Psoas muscle (tissue), 8 donors: ENCODE measurements at places on chromosomes 4 and X. TPM values are rescaled to one million over a fixed set of nuclear protein-coding genes. Genes with fewer than 3 reads are reported as not detected.

XK gene
- 3.2 TPM for total RNA-seq

GPR82 gene
- total RNA-seq, result not detected

SMR3B gene
- not detected for total RNA-seq

PABPC1L2A gene
- not detected for total RNA-seq

DNA sequence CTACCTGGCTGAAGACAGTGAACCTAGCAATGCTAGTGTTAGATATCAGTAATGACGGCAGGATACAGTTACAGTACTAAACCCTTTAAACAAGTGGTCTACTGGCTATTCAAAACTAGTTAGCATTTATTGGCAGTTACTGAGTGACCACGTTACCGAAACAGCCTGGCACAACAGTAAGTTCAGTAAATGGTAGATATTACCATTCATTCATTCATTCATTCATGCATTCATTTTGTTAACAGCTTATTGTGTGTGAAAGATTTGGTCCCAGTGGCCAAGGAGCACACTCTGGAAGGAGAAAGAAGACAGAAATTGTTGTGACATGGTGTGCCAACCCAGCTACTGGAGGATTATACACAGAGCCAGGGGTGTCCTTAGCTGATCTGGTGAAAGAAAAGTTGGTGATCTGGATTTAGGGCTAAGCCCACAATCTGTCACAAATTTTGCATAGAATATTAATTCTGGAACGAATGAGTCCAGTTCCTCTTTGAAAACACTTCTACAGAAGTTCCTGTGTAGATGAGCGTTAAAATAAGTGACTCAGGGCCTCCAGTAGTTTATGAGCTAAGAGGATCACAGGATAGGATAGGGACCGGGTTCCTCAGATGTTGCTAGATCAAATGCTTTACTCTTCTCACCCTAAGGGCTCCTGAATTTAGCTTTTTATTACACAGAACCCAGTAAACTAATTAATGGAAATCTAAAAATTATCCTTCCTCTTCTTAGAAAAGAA, 179.1 kb downstream of the CBR4 start:
- no peak for DNase-seq

GRCh38 chr4:16290681-16291420, 64.6 kb upstream of the TAPT1 start:
- no peak for DNase-seq

RIBC1 gene
- 0.36 TPM for total RNA-seq

DNA sequence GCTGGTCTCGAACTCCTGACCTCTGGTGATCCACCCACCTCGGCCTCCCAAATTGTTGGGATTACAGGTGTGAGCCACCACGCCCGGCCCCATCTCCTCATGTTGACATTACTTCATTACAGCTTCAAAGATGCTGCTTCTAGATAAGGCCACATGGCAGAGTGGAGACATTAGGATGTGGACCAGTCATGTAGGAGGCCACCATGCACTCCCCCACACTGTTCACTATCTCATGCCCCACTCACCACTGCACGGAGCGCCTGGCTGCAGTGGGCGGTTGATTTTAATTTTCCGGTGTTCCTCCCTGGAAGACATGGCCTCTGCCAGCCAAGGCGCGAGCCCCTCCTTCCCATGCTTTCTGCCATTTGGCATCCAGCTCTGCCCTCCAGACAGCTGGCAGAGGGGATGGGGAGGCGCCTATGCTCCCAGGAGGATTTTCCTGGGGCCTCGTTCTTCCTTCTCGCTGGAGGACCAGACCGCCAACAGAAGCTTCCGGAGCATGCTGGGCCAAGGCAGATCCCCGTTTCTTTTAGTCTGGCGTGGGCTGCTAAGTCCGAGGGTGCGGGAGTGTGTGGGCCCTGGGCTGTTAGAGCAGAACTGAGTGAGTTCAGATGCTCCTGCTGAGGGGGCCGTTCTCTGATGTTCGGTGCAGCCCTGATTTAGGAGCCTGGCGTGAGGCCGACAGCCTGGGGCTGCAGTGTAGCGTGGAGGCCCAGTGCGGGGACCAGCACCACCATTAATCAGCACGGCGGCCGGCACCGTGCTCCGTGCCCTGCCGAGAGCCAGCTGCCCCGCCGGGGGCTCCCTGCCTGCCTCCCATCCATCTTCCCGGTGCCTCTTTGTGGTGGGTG, 93.1 kb downstream of the SORCS2 start:
- DNase-seq, result no peak

DNA sequence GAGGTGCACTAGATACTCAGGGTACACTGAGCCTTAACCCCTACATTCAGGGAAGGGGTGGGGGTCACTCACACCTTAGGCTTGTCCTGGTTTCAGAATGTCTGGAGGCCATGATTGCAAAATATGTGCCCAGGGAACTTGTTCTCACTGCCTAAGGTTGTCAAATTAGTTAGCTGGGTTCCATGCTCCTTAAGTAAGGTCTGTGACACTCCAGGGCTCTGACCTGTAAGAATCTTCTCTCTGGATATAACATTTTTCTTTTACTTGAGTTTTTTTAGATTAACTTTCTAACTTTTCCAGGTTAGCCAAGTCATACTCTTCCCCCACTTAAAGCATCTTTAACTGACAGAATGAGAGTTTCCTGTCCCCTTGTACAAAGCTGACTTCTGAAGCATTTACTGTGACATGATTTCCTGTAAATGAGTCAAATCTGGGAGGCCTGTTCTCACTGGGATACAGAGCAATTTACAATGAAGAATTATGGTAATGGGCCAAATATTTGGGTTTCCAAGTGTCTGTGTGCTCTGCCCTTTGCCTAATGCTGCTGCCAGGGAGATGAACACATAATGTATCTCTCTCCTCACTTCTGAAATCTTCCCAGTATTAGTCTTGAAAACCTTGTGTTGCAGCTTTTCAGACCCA, 101.7 kb downstream of the GATB start:
- DNase-seq, result no peak

BEND2 gene
- 0.30 TPM for total RNA-seq

DNA sequence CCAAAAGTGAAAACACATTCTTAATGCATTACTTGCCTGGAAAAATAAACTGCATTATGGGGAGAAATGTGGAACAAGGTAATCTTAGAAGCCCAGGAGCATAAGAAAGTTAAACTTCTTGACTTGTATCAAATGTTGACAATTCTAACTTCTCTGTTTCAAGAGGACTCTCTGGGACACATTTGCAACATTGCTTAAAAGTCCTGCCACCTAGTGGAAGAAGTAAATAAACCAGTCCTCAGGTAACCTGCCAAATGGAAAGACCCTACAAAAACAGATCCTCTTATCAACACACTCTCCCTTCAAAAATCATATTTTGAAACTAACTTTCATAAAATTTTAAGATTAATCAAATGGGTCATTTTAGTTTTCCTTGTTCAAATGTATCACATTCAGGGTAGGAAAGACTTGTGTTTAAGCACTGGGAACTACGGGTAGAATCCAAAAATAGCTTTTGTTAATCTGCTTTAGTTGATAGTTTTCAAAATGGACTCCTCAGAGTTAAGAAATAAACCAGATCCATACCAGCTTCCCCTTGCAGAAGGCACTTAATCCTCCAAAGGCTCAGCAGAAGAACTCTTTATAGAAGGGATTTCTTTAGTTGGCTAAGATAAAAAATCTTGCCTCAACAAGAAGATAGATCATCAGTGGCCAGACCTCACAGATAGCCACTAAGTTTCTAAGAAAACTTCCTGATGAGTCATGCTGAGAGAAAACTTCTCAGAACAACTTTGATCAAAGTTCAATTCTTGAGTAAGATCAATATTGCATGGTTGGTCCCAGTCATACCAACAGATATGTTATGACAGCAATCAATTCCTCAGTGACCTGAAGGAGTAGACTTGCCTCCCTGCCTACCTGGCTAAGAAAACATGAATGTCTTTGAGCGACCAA, 141.7 kb downstream of the HHIP start:
- DNase-seq, result no peak

DNA sequence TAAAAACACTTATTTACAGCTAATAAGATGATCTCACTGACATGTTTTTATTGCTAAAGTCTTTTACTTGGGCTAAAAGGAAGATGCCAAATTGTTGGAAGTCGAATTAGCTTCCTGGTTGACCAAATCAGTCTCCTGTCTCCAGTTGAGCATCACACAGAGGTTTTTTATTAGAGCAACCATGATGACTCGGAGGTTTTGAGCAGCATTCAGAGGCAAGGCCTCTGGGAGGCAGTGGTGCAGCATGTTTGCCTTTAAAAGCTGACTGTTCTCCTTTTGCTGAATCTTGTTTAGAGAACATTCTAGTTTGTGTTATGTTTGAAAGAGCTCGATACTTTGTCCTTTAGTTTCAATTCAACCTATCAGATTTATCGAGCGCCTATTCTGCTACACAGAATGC, 2.1 kb downstream of the UCHL1 start:
- DNase-seq, result no peak

DNA sequence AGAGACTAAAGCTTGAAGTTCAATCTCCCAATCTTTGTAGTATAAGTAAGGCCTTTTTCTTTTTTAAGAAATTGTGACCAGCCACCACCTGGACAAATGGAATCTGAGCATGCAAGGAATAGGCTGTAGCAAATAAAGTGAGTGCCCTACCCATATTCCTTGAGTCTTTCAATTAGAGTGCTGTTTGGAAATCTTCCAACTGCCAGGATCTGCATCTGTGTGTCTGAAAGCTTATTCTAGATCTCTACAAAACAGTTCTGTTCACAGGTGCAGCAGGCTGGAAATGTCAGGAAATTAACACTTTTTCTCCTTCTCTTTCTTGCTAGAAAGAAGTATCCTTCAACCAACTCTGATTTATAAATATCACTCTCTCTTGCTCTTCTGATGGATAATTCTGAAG, 76.7 kb upstream of the NDST3 start:
- DNase-seq, result no peak

AVPR2 gene
- 1.9 TPM for total RNA-seq
